Nephron progenitor cell (in vitro differentiated cells): ENCODE measurements at places on chromosomes 2 and 18.

- peaks cover 7% of the 10 kb centered on the region for H3K27me3 ChIP-seq
- H3K4me1 ChIP-seq: peaks cover 16% of the 10 kb centered on the region
- H3K27ac ChIP-seq: peak overlapping the region; percentile 33
- H3K36me3 ChIP-seq: peaks cover 54% of the 10 kb centered on the region
- no peak for DNase-seq
- no peak overlapping the region for H3K4me3 ChIP-seq
Measured at GRCh38 chr2:233482616-233483015, 84.0 kb downstream of the USP40 start.

GRCh38 chr18:42746794-42747193 is 368.7 kb downstream of the RIT2 start:
- no peak overlapping the region for H3K4me3 ChIP-seq
- no peaks in the 10 kb centered on the region for H3K36me3 ChIP-seq
- no peak overlapping the region for H3K27ac ChIP-seq
- no peaks in the 10 kb centered on the region for H3K4me1 ChIP-seq

DNA sequence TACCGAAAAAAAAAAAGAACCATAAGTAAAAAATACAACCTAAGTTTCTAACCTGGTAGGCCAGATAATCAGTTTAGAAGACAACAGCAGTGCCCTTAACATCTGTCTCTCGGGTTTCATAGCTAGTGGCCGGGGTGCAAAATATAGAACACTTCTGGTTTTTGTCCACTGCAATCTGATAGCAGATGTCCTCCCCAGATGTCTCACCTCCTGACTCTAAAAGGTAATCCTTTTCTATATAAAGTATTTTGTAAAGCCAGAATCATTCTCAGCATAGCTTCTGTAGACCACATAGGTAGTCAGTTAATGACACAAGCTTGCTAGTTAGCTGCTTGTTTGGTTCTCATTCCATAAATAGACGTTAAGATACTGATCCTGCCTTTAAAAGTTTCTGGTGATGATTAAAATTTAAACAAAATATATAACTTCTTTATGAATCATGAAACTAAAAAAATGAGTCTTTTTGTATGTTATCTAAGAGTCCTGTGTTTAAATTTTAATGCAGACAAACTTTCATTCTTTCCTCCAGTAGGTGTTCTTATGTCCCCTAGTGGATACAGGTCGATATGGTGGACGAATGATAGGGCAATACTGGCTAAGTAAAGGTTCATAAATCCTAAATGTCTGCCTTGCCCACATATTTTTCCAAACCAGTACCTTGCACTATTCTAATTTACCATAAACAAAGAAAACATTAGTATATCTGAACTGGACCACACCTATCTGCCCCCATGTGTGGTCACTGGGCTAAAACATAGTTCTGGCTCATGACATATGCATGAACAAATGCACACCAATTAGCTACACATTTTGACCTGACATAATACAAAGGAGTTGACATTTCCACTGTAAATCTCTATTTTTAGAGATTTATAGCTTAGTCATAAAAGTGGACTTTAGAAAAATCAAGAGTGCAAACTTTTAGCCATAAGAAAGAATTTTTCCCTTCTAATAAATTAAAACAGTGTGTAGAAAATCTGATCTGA is 171.0 kb downstream of the SRBD1 start:
- DNase-seq: no peak
- H3K36me3 ChIP-seq: peaks cover 39% of the 10 kb centered on the region
- peaks cover 3% of the 10 kb centered on the region for H3K27me3 ChIP-seq
- H3K4me3 ChIP-seq: no peak overlapping the region
- H3K27ac ChIP-seq: peak overlapping the region; percentile 60
- H3K4me1 ChIP-seq: no peaks in the 10 kb centered on the region

DNA sequence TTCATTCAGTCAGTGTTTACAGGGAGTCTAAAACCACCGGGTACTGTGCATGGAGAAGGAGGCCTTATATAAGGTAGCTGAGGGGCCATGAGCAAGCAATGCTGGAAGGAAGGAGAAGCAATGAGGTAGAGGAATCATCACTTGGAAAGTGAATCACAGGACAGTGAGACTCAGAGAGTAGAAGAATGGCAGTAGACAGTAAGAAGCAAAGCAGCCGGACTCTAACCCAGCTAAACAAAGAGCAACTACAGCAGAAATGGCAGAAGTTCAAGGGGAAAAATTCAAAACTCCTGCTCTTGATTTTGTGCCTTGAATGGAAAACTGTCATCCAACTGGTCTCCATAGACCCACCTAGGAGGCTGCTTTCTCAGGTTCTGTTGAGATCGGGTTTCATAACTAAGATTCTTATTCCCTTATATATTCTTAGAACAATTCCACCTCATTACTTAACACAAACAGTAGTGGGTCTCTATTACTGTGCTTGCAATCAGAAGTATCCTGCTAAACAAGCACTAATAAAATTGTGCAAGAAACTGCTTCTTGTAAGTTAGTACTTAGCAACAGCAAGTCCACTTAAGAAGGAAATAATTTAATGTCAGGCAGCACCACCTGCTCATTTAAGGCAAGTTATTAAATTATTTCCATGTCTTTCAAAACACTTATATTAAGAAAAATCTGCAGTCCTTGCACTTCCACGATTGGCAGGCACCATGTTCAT is 68.0 kb downstream of the RBMS1 start:
- no peaks in the 10 kb centered on the region for H3K27me3 ChIP-seq
- H3K4me1 ChIP-seq: peaks cover 32% of the 10 kb centered on the region
- peaks cover 60% of the 10 kb centered on the region for H3K36me3 ChIP-seq
- H3K27ac ChIP-seq: no peak overlapping the region
- DNase-seq: no peak

DNA sequence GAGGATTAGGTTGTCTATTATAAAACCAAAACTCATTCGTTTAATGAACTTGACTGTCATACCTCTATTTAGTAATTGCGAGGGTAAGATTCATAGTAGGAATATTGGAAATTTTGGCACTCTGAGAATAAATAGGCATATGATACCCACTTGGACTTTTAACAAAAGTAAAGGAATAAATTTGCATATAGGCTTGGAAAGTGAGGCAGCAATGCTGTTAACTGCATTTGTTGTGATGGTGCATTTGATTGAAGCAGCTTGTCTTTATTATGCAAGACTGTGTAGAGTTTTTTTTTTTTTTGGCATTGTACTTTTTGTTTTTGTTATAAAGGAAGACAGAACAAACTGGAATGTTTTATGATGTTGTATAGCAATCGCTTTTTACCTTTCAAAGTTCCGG is 18.9 kb downstream of the ITGB1BP1 start:
- H3K27ac ChIP-seq: no peak overlapping the region

DNA sequence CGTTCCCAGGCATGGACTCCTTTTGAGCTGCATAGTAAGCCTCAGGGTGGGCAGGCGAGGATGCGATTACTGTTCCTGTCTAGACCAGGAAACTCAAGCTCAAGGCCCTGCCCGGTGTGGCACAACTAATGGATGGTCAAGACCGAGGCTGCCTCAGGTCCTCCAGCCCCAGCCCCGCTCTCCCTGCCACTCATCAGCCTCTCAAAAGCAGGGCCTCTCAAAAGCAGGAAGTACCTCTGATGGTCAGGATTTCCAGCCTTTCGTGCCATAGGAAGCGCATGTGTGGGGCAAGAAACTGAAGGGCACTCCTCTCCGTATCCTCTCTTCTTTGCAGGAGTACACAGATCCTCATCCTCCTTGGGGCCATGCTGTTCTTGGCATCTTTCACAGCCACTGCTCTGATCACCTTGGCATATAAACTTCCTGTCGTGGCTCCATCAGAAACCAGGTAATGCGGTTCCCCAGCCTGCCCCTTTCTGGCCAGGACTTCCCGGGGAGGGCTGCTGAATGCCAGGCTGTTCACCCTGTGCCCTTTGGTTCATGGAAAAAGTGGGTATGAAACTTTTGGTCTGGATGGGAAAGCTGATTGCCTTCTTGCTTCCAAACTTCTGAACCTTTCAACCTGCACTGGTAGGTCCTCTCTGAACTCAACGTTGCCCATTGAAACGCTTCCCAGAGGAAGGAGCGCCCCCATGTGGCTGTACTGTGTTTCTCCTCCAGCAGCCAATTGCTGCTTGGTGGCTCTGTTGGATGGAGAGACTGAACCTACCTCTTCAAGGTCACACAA is 82.8 kb upstream of the SEC11C start:
- no peaks in the 10 kb centered on the region for H3K36me3 ChIP-seq
- peak overlapping the region; percentile 71 for H3K27ac ChIP-seq
- peaks cover 33% of the 10 kb centered on the region for H3K4me1 ChIP-seq
- peaks cover 20% of the 10 kb centered on the region for H3K27me3 ChIP-seq
- DNase-seq: peak; percentile 84
- H3K4me3 ChIP-seq: no peak overlapping the region

GRCh38 chr2:116487336-116487735 is 1327.2 kb upstream of the DDX18 start:
- no peak overlapping the region for H3K27ac ChIP-seq
- no peak overlapping the region for H3K4me3 ChIP-seq
- H3K4me1 ChIP-seq: no peaks in the 10 kb centered on the region
- no peak for DNase-seq

- H3K4me3 ChIP-seq: peak overlapping the region; percentile 92
- DNase-seq: no peak
- H3K4me1 ChIP-seq: peaks cover 35% of the 10 kb centered on the region
- H3K27me3 ChIP-seq: peaks cover 35% of the 10 kb centered on the region
- H3K27ac ChIP-seq: no peak overlapping the region
- H3K36me3 ChIP-seq: no peaks in the 10 kb centered on the region
Measured at GRCh38 chr2:64987001-64987955, 1.9 kb upstream of the SLC1A4 start.

GRCh38 chr2:58545300-58546280 is 304.5 kb upstream of the FANCL start:
- no peak overlapping the region for H3K27ac ChIP-seq
- H3K4me3 ChIP-seq: no peak overlapping the region
- H3K27me3 ChIP-seq: peaks cover 4% of the 10 kb centered on the region
- H3K4me1 ChIP-seq: peaks cover 10% of the 10 kb centered on the region
- no peak for DNase-seq
- no peaks in the 10 kb centered on the region for H3K36me3 ChIP-seq

GRCh38 chr2:64349131-64349530 is 104.8 kb upstream of the LGALSL start:
- peaks cover 21% of the 10 kb centered on the region for H3K4me1 ChIP-seq
- no peaks in the 10 kb centered on the region for H3K36me3 ChIP-seq
- no peak overlapping the region for H3K4me3 ChIP-seq
- H3K27me3 ChIP-seq: peaks cover 4% of the 10 kb centered on the region
- no peak for DNase-seq

DNA sequence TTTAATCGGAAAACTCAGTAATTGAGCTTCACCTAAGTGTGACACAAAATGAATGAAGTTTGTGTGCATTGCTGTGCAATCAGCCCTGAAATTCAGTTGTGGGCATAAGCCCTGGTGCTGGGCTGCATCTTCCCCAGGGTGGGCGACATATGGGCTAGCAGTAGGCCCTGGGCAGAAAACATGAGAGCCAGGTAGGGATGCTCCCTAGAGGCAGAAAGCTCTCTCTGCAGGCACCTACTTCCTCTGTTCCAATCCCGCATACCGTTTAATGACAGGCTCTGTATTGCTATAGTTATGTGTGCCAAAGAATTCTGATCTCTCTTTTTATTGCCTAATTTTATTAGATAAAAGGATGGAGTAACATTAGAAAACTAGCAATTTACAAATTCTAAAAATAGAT is 456.7 kb downstream of the NRXN1 start:
- peaks cover 3% of the 10 kb centered on the region for H3K27me3 ChIP-seq
- no peaks in the 10 kb centered on the region for H3K36me3 ChIP-seq
- no peak overlapping the region for H3K27ac ChIP-seq
- no peak overlapping the region for H3K4me3 ChIP-seq

GRCh38 chr2:45651415-45652089 is at the start of gene PRKCE:
Gene PRKCE (plus strand): TSS chr2:45651675.
- peak within 1 kb of the TSS; percentile 97 for H3K4me3 ChIP-seq
- no peaks in the 10 kb centered on the region for H3K36me3 ChIP-seq
- no peak for DNase-seq
- peaks cover 23% of the 10 kb centered on the region for H3K4me1 ChIP-seq
- H3K27ac ChIP-seq: peak within 1 kb of the TSS; percentile 68

- no peaks in the 10 kb centered on the region for H3K27me3 ChIP-seq
- no peak for DNase-seq
- peak overlapping the region; percentile 31 for H3K27ac ChIP-seq
Measured at GRCh38 chr2:213086571-213086970, 64.8 kb downstream of the IKZF2 start.

GRCh38 chr2:216370961-216371712 is 1.1 kb downstream of the MARCHF4 start:
- peak; percentile 57 for DNase-seq
- no peak overlapping the region for H3K27ac ChIP-seq
- no peaks in the 10 kb centered on the region for H3K36me3 ChIP-seq
- H3K4me1 ChIP-seq: peaks cover 16% of the 10 kb centered on the region
- peaks cover 95% of the 10 kb centered on the region for H3K27me3 ChIP-seq

- H3K4me3 ChIP-seq: peak overlapping the region; percentile 94
- H3K27me3 ChIP-seq: no peaks in the 10 kb centered on the region
- H3K27ac ChIP-seq: peak overlapping the region; percentile 96
Measured at GRCh38 chr18:76493213-76494161, 1.6 kb downstream of the ZNF516 start.

DNA sequence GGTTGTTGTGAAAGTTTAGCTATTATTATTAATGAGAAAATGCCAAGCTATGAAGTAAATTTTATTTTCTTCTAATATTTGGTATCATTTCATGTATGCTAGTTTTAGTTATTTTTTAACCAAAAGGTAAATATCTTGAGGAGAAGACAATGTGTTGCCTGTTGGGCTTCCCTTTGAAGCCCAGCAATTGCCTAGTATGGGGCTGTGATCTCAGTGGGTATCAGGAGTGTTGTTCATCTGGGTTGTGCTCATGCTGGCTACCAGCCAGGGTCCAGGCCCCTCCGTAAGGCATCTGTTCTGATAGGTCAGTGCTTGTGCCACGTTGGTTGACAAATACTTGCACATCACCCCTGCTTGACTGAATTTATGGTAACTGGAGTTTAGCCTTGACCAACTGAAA is 38.0 kb upstream of the DARS1 start:
- H3K36me3 ChIP-seq: no peaks in the 10 kb centered on the region
- H3K4me3 ChIP-seq: no peak overlapping the region
- H3K4me1 ChIP-seq: peaks cover 93% of the 10 kb centered on the region
- H3K27ac ChIP-seq: no peak overlapping the region
- DNase-seq: no peak

GRCh38 chr2:159226059-159226461 is 60.4 kb downstream of the WDSUB1 start:
- peaks cover 79% of the 10 kb centered on the region for H3K36me3 ChIP-seq
- H3K4me1 ChIP-seq: peaks cover 14% of the 10 kb centered on the region
- H3K27ac ChIP-seq: peak overlapping the region; percentile 91
- H3K27me3 ChIP-seq: peaks cover 3% of the 10 kb centered on the region
